ENCODE measurements at places on chromosomes 3 and 15.

DNA sequence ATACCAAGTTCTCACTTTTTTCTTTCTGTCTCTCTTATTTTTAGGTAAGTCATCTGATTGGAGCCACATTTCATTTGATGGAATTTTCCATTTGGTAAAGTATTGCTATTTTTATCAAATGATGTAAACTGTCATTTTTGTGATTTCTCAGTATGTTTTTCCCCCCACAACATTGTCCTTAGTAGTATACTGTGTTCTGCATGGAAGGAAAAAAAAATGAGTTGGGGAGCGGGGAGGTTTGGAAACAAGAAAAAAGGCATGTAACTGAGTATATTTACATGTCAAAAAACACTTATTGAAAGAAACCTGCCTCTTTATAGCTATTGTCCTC lies 104.2 kb downstream of the FILIP1L start:
- DNase-seq, result no peak

DNA sequence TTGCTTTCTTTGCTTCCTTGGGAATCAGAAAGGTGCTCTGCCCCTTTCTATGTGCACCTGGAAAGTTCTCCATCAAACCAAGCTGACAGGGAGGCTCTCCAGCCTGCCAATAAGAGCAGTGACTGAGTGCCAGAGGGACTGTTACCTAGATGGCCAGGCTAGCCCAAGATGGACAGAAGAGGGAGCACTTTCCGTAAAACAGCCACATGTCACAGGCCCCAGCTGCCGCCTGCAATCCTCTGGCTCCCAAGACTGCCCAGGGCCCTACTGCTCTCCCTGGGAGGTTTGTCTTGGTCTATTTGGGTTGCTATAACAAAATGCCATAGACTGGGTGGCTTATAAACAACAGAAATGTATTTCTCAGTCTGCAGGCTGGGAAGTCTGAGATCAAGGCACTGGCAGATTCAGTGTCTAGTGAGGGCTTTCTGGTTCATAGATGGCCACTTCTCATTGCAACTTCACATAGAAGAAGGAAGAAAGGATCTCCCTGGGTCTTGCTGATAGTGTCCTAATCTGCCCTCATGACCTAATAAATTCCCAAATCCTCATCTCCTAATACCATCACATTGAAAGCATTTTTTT lies 72.3 kb downstream of the TAMM41 start:
- DNase-seq, result no peak

- DNase-seq, result no peak
Observed at GRCh38 chr15:70473581-70474370, 289.6 kb downstream of the UACA start.

DNA sequence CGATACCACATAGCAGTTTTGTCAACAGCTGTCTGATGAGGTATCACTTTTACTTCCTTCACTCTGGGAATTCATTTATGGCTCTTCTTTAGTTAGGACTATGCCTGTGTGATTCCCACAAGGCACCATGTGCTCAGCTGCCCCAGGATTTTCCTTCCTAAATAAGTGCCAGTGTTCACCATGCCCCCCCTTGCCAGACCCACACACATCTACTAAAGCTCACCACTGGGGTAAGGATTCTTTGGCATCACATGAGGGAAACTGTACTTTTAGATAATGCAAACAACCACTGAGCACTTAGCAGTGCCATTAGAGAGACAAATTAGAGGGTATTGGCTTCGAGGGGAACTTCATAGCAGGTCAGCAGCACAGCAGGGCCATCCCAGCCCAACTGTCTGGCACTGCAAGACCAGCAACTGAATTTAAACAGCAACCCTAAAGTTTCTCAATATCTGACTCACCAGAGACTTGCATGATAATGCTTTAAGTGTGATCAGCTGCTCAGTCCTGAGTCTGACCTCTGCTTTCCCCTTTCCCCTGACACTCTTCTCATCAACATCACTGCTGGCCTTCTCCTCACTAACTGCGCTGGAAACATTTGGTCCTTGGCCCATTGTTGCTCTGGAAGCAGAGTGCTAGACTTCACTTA lies 114.3 kb downstream of the STAC start:
- DNase-seq, result no peak

Data from HS-27A (cell line).